ENCODE measurements at places on chromosomes 1 and 21.

GRCh38 chr1:245721488-245721887, 566.7 kb downstream of the KIF26B start:
- DNase-seq: no peak
- no peaks in the 10 kb centered on the region for H3K4me1 ChIP-seq
- H3K27ac ChIP-seq: no peak overlapping the region
- no peaks in the 10 kb centered on the region for H3K27me3 ChIP-seq
- H3K36me3 ChIP-seq: no peaks in the 10 kb centered on the region

DNA sequence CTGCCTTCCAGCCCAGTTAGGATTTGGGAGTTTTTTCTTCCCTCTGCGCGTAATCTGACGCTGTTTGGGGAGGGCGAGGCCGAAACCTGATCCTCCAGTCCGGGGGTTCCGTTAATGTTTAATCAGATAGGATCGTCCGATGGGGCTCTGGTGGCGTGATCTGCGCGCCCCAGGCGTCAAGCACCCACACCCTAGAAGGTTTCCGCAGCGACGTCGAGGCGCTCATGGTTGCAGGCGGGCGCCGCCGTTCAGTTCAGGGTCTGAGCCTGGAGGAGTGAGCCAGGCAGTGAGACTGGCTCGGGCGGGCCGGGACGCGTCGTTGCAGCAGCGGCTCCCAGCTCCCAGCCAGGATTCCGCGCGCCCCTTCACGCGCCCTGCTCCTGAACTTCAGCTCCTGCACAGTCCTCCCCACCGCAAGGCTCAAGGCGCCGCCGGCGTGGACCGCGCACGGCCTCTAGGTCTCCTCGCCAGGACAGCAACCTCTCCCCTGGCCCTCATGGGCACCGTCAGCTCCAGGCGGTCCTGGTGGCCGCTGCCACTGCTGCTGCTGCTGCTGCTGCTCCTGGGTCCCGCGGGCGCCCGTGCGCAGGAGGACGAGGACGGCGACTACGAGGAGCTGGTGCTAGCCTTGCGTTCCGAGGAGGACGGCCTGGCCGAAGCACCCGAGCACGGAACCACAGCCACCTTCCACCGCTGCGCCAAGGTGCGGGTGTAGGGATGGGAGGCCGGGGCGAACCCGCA, at the start of gene PCSK9:
Gene PCSK9 (plus strand): TSS at position 207 of the 741 bp plus-strand sequence. CDS start 290 bp downstream, at position 497.
- H3K27me3 ChIP-seq: peaks cover 58% of the 10 kb centered on the region
- no peak for DNase-seq
- no peaks in the 10 kb centered on the region for H3K36me3 ChIP-seq
- no peak within 1 kb of the TSS for H3K4me3 ChIP-seq
- no peak within 1 kb of the TSS for H3K27ac ChIP-seq

- H3K27me3 ChIP-seq: peaks cover 8% of the 10 kb centered on the region
- H3K36me3 ChIP-seq: no peaks in the 10 kb centered on the region
- H3K4me3 ChIP-seq: no peak overlapping the region
- DNase-seq: no peak
Measured at GRCh38 chr21:41929248-41929647, 24.6 kb downstream of the C2CD2 start.

GRCh38 chr1:84497631-84498275, 8.4 kb upstream of the SPATA1 start:
- H3K4me1 ChIP-seq: peaks cover 31% of the 10 kb centered on the region
- H3K4me3 ChIP-seq: no peak overlapping the region
- no peak for DNase-seq

- no peak for DNase-seq
- no peaks in the 10 kb centered on the region for H3K36me3 ChIP-seq
- no peak overlapping the region for H3K27ac ChIP-seq
Measured at GRCh38 chr1:185857442-185857841, 123.3 kb downstream of the HMCN1 start.

GRCh38 chr1:65321879-65322278, 12.5 kb downstream of the DNAJC6 start:
- H3K36me3 ChIP-seq: peaks cover 5% of the 10 kb centered on the region
- no peak overlapping the region for H3K27ac ChIP-seq
- H3K4me3 ChIP-seq: no peak overlapping the region

- no peak overlapping the region for H3K4me3 ChIP-seq
- peaks cover 6% of the 10 kb centered on the region for H3K4me1 ChIP-seq
- no peak for DNase-seq
- peaks cover 3% of the 10 kb centered on the region for H3K27me3 ChIP-seq
Measured at GRCh38 chr1:164648636-164649035, 89.7 kb downstream of the PBX1 start.

GRCh38 chr1:21301794-21302440, 11.7 kb upstream of the ECE1 start:
- H3K27ac ChIP-seq: no peak overlapping the region
- peaks cover 10% of the 10 kb centered on the region for H3K36me3 ChIP-seq
- no peak overlapping the region for H3K4me3 ChIP-seq
- H3K4me1 ChIP-seq: peaks cover 52% of the 10 kb centered on the region
- no peaks in the 10 kb centered on the region for H3K27me3 ChIP-seq
- DNase-seq: no peak

DNA sequence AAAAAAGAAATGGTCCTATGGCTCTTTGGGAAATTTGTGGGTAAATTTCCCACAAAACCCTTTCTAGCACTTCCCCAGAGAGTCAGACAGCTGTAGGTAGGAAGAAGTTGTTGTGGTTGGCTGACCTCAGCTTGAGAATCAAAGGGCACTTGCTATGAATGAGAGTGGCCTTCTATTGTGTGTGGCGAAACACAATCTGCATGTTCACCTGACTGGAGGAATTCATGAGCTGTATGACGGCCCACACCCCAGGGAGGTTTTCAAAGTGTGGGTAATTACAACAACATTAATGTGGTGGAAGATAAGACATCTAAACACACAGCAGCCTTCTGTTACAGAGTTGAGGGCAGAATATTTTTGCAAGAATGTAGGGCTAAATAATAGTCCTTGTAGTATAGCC, 38.8 kb downstream of the NGF start:
- no peaks in the 10 kb centered on the region for H3K4me1 ChIP-seq
- H3K36me3 ChIP-seq: no peaks in the 10 kb centered on the region
- DNase-seq: no peak
- peaks cover 4% of the 10 kb centered on the region for H3K27me3 ChIP-seq

DNA sequence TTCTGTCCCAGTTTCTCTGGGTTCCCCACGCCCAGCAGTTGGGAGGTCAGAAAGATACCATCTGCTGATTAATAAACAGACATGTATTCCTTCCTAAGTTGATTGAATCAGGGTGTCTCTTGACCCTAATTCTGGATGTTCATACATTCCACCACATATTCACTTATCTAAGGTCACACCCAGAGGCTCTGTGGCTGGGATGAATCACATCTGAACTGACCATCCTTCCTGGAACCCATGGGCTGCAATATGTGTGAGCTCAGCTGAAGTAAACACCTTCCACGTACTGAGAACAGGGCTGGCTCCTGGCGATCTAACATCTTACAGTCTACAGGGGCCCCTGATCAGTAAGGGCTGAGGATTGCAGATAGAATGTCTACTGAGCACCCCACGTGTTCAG, 20.5 kb upstream of the TRABD2B start:
- DNase-seq: no peak
- H3K4me1 ChIP-seq: no peaks in the 10 kb centered on the region
- H3K36me3 ChIP-seq: no peaks in the 10 kb centered on the region

DNA sequence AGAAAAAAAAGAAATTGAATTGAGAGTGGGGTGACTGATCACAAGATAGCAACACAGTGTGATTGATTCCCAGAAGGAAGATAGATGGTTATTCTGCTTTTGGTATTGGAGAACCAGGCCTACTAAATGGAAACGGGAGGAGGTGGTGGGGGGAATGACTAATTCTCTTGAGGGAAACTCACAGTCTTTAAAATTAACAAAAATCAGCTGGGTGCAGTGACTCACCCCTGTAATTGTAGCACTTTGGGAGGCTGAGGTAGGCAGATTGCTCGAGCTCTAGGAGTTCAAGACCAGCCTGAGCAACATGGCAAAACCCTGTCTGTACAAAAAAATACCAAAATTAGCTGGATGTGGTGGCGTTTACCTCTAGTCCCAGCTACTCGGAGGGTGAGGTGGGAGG, 134.6 kb upstream of the PDE4B start:
- no peak for DNase-seq
- peaks cover 5% of the 10 kb centered on the region for H3K27me3 ChIP-seq
- H3K4me1 ChIP-seq: no peaks in the 10 kb centered on the region
- H3K27ac ChIP-seq: no peak overlapping the region
- H3K4me3 ChIP-seq: no peak overlapping the region
- no peaks in the 10 kb centered on the region for H3K36me3 ChIP-seq

DNA sequence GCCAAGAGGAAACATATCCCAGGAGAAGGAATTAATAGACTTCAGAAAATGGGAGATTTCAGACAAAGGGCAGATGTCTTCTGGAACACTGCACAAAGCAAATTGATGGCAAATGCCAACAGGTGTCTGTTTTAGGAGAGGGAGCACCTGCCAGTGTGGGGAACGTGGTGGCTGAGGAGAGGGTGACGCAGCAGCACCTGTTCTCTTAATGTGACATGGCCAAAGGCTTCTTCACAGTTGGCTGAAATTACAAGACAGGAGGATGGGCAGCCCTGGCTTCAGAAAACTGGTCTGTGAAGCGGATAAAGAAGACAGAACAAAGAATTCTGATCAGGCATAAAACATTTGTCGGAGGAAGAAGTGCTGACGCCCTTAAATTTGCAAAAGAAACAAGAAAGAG, 178.7 kb upstream of the RUNX1 start:
- peak overlapping the region; percentile 65 for H3K27ac ChIP-seq
- H3K27me3 ChIP-seq: peaks cover 30% of the 10 kb centered on the region
- no peaks in the 10 kb centered on the region for H3K36me3 ChIP-seq
- DNase-seq: no peak

- peaks cover 5% of the 10 kb centered on the region for H3K27me3 ChIP-seq
- DNase-seq: no peak
- no peak overlapping the region for H3K4me3 ChIP-seq
- peaks cover 3% of the 10 kb centered on the region for H3K4me1 ChIP-seq
- H3K27ac ChIP-seq: no peak overlapping the region
Measured at GRCh38 chr1:62908168-62908695, 124.3 kb downstream of the ATG4C start.

GRCh38 chr1:167517535-167518330, 596 bp downstream of the CD247 start:
- H3K4me1 ChIP-seq: peaks cover 50% of the 10 kb centered on the region
- H3K36me3 ChIP-seq: peaks cover 51% of the 10 kb centered on the region
- no peaks in the 10 kb centered on the region for H3K27me3 ChIP-seq
- peak overlapping the region; percentile 93 for H3K4me3 ChIP-seq

- DNase-seq: no peak
- no peaks in the 10 kb centered on the region for H3K27me3 ChIP-seq
- H3K36me3 ChIP-seq: peaks cover 37% of the 10 kb centered on the region
- no peak overlapping the region for H3K27ac ChIP-seq
- no peak overlapping the region for H3K4me3 ChIP-seq
- no peaks in the 10 kb centered on the region for H3K4me1 ChIP-seq
Measured at GRCh38 chr1:67019600-67020136, 34.3 kb downstream of the SLC35D1 start.

DNA sequence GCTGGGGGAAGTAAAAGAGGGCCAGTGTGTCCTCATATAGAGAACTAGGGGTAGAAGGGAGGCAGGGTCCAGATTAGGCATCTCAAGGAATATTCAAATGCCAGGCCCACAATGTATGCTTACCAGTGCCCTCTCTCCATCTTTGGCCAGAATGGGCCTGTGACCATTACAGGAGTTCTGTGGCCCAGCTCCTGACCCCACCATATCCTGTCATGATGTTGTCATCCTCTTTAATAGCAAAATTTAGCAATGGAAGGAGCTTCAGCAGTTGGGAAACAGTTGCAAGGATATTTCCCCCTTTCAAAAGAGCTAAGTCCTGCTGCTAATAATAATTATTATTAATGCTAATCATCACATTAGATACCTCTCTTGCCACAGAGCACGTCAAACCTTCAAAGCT, 49.3 kb upstream of the JUN start:
- H3K4me3 ChIP-seq: no peak overlapping the region
- no peak for DNase-seq
- no peak overlapping the region for H3K27ac ChIP-seq
- no peaks in the 10 kb centered on the region for H3K4me1 ChIP-seq
- H3K27me3 ChIP-seq: no peaks in the 10 kb centered on the region

GRCh38 chr1:217472915-217473314, 158.0 kb downstream of the GPATCH2 start:
- H3K27me3 ChIP-seq: no peaks in the 10 kb centered on the region
- no peak for DNase-seq
- H3K4me3 ChIP-seq: no peak overlapping the region
- H3K27ac ChIP-seq: no peak overlapping the region
- no peaks in the 10 kb centered on the region for H3K36me3 ChIP-seq

GRCh38 chr1:116990612-116991151, 10.9 kb upstream of the CD101 start:
- H3K27me3 ChIP-seq: no peaks in the 10 kb centered on the region
- H3K4me1 ChIP-seq: peaks cover 39% of the 10 kb centered on the region
- H3K27ac ChIP-seq: no peak overlapping the region
- no peak for DNase-seq
- no peaks in the 10 kb centered on the region for H3K36me3 ChIP-seq
- H3K4me3 ChIP-seq: no peak overlapping the region

DNA sequence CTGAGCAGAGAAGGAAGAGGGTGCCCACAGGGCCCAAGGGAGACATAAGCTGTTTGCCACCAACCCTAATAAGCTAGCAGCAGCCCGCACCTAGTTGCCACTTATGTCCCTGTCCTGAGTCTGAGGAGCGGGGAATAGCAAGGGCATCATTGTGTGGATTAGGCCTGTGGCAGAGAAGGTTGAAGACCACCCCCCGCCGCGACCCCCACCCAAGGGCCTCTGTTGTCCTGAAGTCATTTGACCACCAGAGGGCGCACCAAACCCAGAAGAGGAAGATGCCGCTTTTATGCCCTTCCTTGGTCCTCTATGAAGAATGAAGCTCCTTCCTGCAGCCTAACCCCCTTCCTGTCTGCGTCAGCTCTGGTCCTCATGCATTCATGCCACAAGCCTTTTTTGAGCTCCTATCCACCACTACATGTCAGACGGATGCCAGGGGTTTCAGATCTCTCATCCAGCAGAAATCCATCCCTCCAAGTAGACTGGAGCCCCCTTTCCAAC, 16.6 kb downstream of the RHBG start:
- DNase-seq: peak; percentile 87
- peaks cover 34% of the 10 kb centered on the region for H3K27me3 ChIP-seq
- no peak overlapping the region for H3K27ac ChIP-seq
- no peaks in the 10 kb centered on the region for H3K36me3 ChIP-seq

DNA sequence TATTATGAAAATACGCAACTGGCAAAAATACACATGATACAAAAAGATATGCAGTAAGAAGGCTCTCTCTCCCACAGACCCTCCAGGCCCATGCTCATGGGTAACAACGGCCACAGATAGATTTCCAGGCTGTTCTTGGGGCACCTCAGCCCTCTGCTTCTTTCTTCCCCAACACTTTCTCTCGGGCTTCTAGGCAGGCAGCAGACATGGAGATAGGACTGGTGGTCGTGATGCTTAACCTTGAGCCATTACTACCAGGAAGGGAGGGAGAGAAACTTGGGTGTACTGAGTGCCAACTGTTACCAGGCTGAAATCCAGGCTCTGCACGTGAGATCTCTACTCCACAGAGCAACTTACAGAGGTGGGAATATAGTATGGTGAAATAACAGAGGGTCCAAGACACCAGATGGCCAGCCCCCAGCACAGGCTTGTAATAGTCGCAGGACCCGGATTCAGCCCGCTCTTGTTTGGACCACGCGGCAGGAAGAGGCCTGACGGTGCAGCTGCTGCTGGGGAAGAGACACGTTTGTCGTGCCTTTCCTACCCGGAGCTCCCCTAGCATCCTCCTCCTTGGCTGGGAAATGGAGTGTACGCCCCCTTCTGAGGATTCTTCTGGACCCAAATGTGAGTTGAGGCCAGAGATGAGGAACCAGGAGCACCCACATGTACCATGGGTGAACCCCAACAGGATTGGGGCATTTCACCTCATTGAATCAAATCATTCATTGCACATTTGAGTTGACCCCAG, 441.1 kb upstream of the VAMP3 start:
- DNase-seq: peak; percentile 5
- H3K4me1 ChIP-seq: no peaks in the 10 kb centered on the region
- no peak overlapping the region for H3K4me3 ChIP-seq
- peaks cover 5% of the 10 kb centered on the region for H3K27me3 ChIP-seq
- no peak overlapping the region for H3K27ac ChIP-seq
